Fibroblast of skin of left quadriceps (primary cell): ENCODE measurements at places on chromosomes 2 and 18.

- DNase-seq = no peak
Observed at GRCh38 chr2:101609433-101609832, 88.1 kb upstream of the MAP4K4 start.

- no peak for DNase-seq
Observed at GRCh38 chr2:206031950-206032567, 53.9 kb downstream of the INO80D start.

DNA sequence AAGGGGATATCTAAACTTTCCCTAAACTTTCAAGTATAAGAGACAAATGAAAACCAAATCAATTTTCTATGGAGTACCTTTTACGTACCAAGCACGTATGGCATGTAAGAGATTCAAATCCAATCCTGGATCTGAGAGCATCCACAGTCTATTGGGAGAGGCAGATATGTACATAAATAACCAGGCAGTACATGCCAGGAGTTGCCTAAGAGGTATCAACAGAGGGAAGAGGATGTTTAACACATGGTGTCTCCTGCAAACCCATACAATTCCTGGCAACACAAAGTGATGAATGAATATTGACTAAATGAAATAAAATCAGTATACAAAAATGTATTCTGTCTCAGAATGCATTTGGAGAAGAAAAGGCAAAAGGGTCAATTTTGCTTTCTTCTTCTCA, 116.6 kb downstream of the PIGN start:
- DNase-seq = peak; percentile 15

DNA sequence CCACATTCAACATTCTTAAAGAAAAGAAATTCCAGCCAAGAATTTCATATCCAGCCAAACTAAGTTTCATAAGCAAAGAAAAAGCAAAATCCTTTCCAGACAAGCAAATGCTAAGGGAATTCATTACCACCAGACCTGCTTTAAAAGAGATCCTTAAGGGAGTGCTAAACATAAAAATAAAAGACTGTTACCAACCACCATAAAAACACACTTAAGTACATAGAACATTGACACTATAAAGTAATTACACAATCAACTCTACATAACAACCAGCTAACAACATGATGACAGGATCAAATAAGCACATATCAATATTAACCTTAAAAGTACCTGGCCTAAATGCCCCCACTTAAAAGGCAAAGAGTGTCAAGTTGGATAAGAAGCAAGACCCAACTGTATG, 153.5 kb downstream of the FTCDNL1 start:
- DNase-seq = no peak

DNA sequence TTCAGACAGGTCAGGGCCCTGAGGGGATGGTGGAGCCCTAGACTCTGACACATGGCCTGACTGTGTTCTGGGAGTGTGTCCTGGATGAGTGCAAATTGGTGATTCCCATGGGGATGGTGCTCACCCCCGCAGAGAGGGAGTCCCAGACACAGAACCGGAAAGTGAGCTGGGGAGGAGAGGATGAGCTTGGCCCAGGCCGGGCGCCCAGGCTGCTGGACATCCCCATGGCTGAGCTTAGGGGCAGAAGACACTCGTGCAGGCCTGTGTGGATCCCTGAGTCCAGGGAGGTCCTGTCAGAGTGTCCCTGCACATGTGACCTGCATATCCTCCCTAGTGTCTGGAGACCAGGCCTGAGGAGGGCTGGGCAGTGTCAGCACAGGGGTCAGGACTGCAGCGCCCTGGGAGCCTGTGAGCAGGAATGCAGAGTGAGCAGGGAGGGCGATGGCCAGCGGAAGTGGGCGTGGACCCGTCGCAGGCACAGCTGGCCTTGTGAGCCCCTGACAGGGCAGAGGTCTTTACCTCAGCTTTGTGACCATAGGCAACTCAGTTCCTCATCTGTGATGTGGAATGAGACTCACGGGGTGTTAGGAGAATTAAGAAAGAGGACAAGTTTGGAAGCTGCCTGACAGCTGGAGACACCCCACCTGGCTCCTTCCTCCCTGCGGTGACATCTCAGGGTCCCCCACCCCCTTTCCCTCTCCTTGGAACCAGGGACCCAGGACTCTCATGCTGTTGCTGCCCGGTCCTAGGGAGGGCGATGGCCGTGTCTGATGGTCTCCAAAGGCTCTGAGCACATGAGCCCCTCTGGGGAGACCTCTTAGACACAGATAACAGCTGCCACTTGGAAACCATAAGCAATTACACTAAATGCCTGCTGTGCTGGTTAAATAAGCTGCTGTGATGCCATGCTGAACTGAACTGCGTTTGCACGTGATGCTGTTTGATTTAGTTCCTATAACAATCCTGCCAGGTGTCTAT, 62.6 kb upstream of the HS6ST1 start:
- DNase-seq = no peak

- peak; percentile 90 for DNase-seq
Observed at GRCh38 chr18:58177004-58177717, 133.1 kb downstream of the NEDD4L start.

DNA sequence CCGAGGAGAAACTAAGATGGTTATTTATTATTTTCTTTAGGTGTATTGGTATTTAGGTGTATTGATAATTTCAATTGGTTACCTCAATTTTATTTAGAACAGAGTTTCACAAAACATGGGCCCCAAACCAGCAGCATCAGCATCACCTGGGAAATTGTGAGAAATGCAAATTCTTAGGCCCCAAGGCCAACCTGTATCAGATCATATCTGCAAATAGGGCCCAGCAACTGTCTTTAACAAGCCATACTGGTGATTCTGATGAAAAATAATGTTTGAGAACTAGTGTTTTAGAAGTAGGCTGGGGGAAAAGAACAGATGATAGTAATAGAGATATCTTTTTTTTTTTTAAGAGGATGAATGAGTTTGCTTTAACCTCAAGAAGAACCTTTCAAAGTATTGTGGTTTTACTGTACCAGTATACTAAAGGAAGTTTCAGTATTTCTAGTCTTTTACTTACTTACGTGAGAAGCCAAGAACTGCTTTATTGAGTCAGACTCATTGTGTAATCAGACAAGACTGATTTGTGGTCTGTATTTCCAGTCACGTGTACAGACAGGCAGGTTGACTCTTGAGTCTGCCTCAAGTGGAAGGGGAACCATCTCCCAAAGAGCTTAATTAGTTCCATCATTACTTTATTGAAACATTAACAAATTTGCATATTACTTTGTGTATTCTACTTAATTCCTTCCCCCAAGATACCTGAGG, 60.4 kb upstream of the GAREM1 start:
- peak; percentile 10 for DNase-seq

DNA sequence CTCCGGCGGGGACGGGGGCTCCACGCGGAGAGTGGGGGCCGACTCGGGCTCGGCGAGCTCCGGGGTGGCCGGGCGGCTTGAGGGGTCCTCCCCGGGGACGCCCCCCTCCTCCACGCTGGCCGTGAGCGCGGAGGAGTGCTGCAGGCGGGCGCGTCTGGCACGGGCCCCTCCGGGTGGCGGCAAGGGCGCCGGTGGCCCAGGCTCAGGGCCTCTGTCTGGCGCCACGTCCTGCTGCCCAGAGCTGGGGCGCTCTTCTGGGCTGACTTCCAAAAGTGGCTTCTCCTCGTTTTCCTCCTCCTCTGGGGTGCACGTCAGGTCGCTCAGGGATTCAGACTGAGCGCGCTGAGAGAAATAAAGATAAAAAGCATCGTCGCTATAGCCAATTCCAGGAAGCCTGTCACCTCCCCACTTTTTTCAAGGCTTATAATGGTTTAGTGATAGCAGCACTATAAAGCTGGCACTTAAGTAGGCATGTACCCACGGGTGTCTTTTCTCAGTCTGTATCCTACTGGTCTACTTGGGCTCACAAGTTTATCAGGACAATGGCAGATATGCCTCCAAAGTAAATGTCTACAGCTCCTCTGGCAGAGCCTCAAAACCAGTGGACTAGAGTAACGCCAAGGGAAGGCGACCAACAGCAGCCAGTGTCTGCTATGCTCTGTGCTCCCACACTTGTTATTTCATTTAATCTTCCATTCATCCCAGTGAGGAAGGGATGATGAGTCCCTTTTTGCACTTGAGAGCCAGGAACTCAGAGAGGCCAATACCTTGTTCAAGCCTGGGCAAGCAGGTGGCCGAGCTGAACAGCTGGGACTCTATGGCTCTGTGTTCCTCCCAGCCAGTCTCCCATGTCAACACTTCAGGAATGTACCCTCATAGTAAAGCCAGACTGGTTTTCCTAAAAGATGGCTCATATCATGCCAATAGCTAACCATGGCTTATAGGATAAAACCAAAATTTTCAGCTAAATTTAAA, 92.6 kb upstream of the MGAT4A start:
- DNase-seq = no peak

DNA sequence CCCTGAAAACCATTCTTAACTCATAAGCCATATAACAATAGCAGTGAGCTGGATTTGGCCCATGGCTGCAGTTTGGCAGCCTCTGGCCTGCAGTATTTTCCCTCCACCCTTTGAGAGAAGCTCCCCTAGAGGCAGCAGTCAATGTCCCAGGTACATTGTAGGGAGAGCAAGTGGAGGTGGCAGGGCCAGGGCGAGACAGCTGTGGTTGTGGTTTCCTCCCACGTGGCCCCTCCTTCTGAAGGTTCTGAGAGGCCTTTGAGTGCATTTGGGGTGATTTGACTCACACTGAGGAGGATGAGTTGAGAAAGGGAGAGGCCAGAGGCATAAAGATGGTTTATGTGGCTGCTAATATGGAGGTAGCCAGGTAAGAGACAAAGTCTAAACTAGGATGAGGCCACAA, 45.5 kb upstream of the LDAH start:
- DNase-seq = no peak

- DNase-seq = no peak
Observed at GRCh38 chr18:50559752-50560680, at the start of gene MAPK4. MAPK4 (plus strand) TSS chr18:50560087; CDS start chr18:50663959, 103,872 bp downstream.

DNA sequence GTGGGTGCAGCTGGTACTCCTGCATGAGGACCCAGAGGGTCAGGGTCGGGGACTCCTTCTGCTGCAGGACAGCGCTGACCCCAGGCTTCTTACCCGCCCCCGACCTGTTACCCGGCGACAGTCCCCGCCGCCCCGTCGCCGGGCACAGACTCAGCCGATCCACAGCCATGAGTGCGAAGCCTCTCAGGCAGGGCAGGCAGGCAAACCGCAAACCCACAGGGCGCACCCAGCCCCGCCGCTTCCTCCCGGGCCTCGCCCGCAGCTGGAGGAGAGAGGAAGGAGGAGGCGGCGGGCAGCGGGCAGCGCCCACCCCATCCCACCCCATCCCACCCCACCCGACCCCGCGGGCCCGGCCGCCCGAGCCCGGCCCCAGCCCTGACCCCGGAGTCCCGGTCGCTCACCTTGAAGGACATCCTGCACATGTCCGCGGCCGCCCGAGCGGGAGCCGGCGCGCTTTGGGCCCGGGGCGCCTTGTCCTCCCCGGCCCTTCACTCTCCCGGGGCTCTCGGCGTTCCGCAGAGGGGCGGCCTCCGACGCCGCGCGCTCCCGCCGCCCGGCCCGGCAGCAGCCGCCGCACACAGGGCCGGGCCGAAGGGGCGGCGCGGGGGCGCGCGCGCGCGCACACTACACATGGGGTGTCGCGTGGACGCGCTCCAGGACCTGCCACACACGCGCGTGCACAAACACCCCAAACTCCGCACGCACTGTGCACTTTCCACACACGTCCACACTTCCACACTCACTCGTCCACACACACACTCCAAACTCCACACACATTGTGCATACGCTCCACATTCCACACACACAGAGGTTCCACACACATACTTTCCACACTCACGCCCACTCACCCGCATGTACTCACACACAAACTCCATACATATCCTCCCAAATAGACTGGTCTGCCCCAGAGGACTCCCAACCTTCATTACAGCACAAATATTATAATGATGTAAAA, at the start of gene ANKRD29:
Gene ANKRD29, minus strand, starts transcription at position 603 of the 955 bp plus-strand sequence. Its CDS starts 181 bp downstream, at position 422.
- DNase-seq = no peak

DNA sequence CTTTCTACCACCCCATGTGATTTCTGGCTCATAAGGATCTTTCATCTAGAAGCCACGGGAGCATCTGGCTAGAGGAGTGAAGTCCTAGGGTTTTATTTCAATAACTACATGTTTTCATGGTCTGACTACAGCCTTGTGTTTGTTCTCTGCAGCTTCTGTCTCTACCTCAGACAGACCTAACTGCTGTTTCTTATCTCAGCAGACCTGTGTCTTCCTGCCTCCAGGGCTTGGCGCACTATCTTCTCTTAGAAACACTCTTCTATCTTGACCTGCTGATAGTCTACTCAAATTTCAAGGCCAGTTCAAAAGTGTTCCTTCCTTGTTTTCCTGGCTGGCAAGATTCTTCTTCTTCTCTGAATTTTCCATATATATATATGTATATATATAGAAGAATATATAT, 11.0 kb upstream of the TRIB2 start:
- no peak for DNase-seq

DNA sequence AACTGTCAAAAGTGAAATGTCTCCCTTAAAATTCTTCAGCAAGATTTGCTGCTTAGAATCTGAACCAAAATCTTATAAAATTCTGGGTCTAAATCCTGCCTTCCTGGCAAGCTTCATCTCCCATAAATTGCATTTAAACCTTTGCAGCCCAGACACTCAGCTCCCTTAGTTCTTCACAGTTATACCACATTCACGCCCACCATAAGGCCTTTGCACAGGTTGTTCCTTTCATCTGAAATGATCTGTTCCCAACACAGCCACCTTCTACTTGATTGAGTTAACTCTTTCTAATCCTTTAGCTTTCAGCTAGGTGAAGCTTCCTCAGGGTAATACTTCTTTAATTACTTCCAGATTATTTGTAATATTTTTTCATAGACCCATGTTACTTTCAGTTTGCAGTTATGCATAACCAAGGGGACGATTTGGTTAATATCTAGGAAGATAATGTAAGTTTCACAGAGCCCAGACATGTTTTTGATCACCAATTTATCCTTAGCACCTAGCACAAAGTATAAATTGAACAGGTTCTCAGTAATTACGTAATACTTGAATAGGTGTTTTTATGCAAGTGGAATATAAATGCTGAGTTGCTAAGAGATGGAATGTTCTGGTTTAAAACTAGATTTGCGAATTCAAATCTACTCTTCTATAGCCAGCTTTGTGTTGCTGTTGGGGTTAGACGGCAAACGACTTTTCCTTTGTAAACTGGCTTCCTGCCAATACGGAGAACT, 779.7 kb upstream of the PKDCC start:
- no peak for DNase-seq

DNA sequence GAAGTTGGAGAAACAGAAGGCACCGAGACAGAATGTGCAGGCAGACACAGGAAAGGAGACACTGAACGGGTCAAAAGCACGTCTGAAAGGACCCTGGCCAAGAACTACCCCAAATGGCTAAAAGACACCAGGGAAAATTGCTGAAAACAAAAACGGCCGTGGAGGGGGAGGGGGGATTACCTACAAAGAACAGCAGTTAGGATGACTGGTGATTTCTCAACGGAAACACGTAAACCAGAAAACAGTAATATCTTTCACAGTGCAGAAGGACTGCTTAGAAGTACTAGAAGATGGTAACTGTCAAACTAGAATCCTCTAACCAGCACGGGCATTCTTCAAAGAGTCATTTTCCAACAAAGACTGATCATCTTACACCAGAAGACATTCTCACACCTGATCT, 142.6 kb downstream of the HDAC4 start:
- DNase-seq = no peak

- DNase-seq = no peak
Observed at GRCh38 chr18:63591725-63592124, 4.6 kb downstream of the SERPINB13 start.
